Sigmoid colon (tissue), 7 donors: ENCODE measurements at places on chromosomes 5 and 9. TPM values are rescaled to one million over a fixed set of nuclear protein-coding genes. Genes with fewer than 3 reads are reported as not detected.
A peak's percentile ranks its signal among the peaks of the same experiment; 100 is the strongest.

- DNase-seq, result no peak
Measured at GRCh38 chr5:92809855-92810465, 771.1 kb downstream of the NR2F1-AS1 start.

- peak; percentile 90 for DNase-seq
Measured at GRCh38 chr5:139104577-139105276, 93.4 kb downstream of the SIL1 start.

DNA sequence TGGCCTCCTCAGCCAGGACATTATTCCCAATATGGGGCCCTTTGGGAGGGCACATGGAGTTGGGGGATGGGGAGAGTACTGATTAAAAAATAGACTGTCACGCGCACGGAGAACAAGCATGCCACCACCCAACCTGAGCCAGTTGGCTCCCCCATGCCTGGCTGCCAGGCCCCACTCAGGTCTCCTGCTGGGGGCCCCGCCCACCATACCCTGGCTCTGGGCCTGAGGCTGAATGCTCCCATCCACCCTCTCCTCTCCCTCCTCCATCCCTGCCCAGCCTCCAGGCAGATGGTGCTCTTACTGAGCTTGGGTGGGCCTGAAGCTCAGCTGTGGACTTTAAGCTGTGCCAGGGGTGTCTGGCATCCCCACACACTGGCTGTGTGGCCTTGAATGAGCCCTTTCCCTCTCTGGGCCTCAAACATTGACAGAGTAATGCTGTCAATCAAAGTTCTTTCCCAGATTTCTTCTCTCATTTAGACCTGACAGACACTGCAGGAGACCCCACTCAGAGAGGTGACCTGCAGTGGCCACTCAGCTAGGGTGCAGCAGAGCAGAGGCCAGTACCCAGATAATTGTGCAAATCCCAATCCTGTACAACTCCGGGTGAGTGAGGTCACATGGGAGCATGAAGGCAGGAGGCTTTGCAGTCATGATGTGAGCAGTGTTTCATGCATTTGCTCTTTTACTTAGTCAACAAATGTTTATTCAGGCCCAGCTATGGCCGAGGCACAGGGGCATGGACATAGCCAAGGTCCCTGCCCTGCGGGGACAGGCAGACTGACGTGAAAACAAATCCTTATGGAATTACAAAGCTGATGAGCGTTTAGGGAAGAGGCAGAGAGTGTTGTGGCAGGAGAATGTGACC lies 9.8 kb upstream of the SYNPO start:
- no peak for DNase-seq

DNA sequence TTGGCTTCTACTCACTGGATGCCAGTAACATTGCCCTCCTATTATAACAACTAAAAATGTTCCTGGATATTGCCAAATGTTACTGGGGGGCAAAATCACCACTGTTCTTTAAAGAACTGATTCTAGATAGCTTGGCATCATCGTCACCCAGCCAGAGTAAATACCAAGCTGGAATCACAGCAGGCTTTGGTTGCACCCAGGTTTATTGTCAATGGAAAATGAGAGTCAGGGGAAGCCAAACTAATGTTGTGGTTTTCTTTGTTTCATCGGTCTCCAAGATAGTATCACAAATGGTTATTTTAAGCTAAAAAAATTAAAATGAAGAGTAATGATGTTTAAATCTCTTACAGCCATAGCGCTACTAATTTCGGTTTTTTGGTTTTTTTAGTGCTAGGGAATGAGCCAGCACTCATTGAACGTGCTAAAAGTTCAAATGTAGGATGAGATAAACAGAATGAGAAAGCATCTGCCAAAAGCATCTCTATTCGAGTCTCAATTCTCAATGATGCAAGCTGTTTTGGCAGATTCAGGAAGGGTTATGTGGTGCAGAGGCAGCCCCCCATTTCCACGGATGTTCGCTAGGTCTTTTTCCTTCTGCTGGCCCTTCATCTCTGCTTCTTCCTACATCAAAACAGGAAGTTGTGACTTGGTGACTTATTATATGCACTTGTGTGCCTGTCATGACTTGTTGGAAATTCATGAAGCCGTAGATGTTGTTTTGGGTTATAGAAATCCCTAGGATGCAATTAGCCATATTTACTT lies 558.0 kb downstream of the EBF1 start:
- no peak for DNase-seq

GRCh38 chr5:161269125-161269524 lies 277.4 kb downstream of the GABRB2 start:
- no peak for DNase-seq

- peak; percentile 29 for DNase-seq
Measured at GRCh38 chr9:93265301-93265971, 81.5 kb downstream of the WNK2 start.

DNA sequence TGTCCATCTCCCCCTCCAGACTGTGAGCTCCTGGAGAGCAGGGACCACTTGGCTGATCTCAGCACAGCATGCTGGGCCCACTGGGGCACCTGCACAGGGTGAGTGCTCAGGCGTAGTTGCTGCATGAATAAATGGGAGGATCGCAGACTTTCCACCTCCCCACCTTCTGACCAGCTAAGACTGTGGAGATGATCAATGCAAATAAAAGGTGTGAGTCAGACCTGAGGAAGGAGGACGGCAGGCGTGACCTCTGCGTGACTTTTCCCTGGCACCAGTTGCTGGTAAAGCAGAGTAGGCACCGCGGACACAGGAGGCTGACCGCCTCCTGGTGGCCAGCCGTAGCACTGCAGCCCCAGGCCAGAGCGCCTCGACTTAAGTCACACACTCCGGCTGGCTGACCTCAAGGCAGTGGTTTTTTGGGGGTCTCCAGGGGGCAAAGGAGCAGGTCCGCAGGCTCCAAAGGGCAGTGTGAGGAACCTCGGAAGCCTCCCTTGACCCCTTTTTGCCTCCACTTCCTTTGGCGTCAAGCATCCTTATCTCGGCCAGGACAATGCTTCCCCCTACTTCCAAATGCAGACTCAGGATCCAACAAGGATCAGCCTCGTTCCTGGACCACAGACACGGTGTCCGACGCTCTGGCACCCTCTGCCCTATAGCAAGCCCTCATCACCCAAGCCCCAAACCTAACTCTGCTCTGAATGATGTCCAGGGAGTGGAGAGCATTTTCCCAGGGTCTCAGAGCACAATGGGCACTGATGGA lies 12.7 kb upstream of the TDRD7 start:
- DNase-seq, result no peak

DNA sequence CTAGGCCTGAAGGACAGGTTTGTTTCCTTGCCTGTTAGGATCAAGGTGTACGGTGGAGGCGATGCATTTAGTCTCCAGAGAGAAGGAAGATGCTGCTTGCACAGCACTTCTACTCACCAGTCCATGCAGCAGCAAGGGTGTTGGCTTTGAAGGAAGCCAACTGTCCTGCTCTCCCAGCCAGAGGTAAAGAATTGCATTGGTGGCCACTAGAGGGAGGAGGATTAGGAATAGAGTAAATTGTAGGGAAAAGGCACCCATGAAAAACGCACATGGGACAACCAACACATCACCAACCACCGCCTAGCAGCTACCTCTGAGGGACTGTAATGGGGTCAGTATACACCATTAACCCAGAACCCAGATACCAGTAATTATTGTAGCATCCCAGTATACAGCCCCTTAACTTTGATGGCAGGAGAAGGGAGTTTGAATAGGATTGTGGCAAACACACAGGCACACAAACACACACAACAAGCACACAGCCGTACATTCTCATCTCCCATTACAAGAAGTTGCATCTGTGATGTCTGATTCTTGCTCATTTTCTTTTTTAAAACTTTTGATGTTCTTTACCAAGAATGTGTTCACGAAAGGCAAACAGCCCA lies 267.7 kb downstream of the ADAMTS6 start:
- DNase-seq, result no peak

Gene UBE2QL1
- polyA plus RNA-seq, result 0.22 TPM

Gene PARP8
- 13.6 TPM for polyA plus RNA-seq

Gene MARCOL
- polyA plus RNA-seq, result not detected

Gene OR2K2
- polyA plus RNA-seq, result not detected

Gene HSPA5
- 79.3 TPM for polyA plus RNA-seq
